CD4-positive, alpha-beta T cell (primary cell): ENCODE measurements at places on chromosomes 2 and 18. TPM values are rescaled to one million over a fixed set of nuclear protein-coding genes. Genes with fewer than 3 reads are reported as not detected.
A peak's percentile ranks its signal among the peaks of the same experiment; 100 is the strongest.

SP110 gene
- 63.7 TPM for total RNA-seq

CIB4 gene
- not detected for total RNA-seq

LINC00305 gene
- total RNA-seq, result not detected

KCNE4 gene
- not detected for total RNA-seq

DNA sequence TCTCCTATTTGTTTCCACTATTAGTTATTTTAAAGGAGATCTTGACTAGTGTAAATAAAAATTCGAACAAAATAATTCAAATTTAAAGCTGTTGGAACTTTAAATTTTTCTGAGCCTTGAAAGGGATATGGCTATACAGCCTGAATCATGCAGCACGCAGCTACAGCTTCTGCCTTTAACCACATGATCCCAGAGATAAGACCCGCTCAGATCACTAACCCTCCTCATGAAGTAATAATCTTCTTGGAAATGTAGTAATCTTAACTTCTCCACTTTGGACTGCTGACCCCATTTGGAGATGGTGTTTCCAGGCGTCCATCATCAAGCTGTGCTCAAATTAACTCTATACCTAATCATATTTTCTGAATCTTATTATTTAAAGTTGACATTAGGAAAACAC is 336.6 kb downstream of the DSC3 start:
- H3K27ac ChIP-seq, result no peak overlapping the region
- H3K27me3 ChIP-seq, result no peaks in the 10 kb centered on the region
- DNase-seq, result no peak
- no peak overlapping the region for H3K4me3 ChIP-seq
- H3K36me3 ChIP-seq, result no peaks in the 10 kb centered on the region

GRCh38 chr2:229118927-229119326 is 152.2 kb downstream of the PID1 start:
- no peaks in the 10 kb centered on the region for H3K27me3 ChIP-seq
- no peak overlapping the region for H3K4me3 ChIP-seq
- no peak overlapping the region for H3K27ac ChIP-seq
- no peaks in the 10 kb centered on the region for H3K4me1 ChIP-seq

DNA sequence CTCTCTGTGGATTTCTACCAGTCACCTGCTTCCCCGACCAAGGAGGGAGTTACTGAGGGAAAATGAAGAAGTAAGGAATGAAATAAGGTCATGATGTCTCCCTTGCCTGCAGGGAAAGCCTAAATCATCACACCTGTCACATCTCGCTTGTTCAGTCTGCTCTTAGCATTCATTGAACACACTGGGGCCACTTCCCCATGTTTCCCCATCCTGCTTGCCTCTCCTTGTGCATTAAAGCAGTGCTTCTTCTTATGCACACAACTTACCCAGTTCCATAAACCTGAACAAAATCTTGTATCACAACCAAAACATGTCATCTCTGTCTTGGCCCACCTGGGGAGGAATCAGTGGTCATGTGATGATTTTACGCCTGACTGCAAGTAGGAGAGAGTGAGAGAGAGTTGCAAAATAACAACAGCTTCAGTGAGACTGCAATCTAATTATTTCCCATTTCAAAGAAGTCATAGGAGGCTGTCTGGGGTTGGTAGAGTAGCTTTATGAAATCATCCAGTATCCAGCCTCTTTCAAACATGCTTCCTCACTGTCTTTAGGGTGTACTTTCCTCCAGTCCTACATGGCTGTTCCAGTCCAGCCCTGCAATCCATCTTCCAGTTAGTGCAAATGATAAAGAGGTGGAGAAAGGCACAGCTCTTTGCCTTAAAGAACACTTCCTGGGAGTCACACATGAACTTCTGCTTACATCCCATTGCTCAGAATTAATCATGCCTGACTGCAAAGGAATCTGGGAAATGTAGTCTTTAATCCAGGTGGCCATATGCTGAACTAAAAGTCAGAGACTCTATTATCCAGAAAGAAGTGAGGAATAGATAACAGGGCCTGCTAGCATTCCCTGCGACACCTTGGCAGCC is 220.1 kb downstream of the HAUS1 start:
- no peaks in the 10 kb centered on the region for H3K27me3 ChIP-seq
- no peak overlapping the region for H3K27ac ChIP-seq
- no peaks in the 10 kb centered on the region for H3K4me1 ChIP-seq
- no peak for DNase-seq
- no peak overlapping the region for H3K4me3 ChIP-seq

- H3K36me3 ChIP-seq, result no peaks in the 10 kb centered on the region
- H3K27ac ChIP-seq, result no peak overlapping the region
- no peak overlapping the region for H3K4me3 ChIP-seq
- no peaks in the 10 kb centered on the region for H3K27me3 ChIP-seq
- no peaks in the 10 kb centered on the region for H3K4me1 ChIP-seq
- no peak for DNase-seq
Observed at GRCh38 chr2:42742740-42743658, 20.9 kb downstream of the OXER1 start.

DNA sequence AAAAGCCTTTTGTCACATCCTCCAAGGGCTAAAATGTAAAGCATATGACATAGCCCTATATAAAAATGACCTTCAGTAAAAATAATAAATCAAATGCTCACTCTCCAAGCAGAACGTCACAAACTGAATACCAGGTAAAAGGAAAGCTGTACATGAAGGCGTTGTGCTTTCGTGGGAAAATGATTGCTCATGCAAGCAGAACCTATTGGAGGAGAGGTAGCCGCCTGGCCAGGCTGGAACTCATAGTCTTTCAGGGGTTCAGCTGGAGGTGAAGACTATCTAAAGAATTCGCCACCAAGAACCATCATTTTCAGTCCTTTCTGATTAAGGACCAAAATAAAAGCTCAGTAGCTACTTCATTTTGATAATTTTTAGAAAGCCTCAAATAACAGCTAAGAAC is 44.7 kb downstream of the ANKRD44 start:
- H3K27ac ChIP-seq, result peak overlapping the region; percentile 63
- no peak overlapping the region for H3K4me3 ChIP-seq
- peaks cover 4% of the 10 kb centered on the region for H3K36me3 ChIP-seq
- H3K27me3 ChIP-seq, result no peaks in the 10 kb centered on the region
- peaks cover 80% of the 10 kb centered on the region for H3K4me1 ChIP-seq
- DNase-seq, result no peak

DNA sequence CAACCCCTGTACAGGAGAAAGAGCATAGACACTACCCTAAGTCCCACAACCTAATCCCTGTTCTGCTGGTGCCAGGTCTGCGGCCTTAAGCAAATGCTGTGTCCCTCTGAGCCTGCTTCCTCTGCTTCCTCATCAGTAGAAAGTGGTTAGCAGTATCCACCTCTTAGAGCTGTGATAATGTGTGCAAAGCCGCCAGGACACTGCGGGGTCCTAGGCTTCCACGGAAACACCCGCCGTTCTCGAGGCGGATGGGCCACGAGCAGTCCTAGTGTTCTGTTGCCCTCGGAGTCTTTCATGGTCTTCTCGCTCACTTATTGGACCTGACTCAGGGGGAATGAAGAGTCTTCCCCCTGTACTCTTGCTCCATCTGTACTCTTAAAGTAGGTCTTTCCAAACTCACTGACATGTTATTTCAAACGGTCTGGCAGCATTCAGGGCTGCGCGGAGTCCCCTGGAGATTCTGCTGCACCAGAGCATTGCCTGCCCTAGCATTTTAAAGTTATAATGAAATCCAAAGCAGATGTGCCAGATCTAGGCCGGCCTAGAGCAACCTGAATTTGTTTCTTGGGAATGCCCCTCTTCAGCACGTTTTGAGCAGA is 107.2 kb upstream of the ZNF236 start:
- peaks cover 8% of the 10 kb centered on the region for H3K4me1 ChIP-seq
- DNase-seq, result no peak
- H3K4me3 ChIP-seq, result no peak overlapping the region

GRCh38 chr2:142134911-142135310 is 4.1 kb upstream of the LRP1B start:
- H3K27me3 ChIP-seq, result peaks cover 12% of the 10 kb centered on the region
- H3K36me3 ChIP-seq, result no peaks in the 10 kb centered on the region
- H3K4me3 ChIP-seq, result no peak overlapping the region
- DNase-seq, result no peak
- H3K4me1 ChIP-seq, result no peaks in the 10 kb centered on the region

DNA sequence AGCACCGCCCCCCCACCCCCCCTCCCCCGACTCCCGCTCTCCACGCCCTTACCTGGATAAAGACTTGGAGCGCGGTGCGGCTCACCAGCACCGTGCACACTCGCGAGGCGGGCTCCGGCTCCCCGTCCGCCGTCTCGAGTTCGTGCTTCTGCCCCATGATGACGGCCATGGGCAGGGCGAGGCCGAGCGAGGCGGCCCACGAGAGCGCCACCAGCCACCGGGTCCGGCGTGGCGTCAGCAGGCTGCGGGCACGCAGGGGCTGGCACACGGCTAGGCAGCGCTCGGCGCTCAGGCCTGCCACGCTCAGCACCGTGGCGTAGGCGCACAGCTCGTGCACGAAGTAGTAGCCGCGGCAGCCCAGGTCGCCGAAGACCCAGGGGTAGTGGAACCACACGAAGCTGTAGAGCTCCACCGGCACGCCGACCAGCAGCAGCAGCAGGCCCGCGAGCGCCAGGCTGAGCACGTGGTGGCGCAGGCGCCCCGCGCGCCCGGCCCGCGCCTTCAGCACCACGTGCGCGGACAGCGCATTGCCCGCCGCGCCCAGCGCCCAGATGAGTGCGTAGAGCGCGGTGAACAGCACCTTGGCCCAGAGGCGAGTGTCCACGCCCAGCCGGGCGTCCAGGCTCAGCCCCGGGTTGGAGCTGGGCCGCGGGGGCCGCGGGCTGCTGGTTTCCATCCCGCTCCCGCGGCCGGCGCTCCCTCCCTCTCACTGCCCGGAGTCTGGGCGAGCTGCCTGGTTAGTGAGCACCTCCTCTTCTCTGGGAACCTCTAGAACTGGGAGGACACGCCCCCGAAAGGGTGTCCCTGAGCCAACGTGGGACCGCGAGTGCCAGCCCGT is at the start of gene NTSR2:
Gene NTSR2, minus strand, starts transcription at position 742 of the 838 bp plus-strand sequence. Its CDS starts 66 bp downstream, at position 676.
- DNase-seq, result no peak
- no peak within 1 kb of the TSS for H3K4me3 ChIP-seq
- H3K36me3 ChIP-seq, result no peaks in the 10 kb centered on the region
- H3K27ac ChIP-seq, result no peak within 1 kb of the TSS
- H3K4me1 ChIP-seq, result no peaks in the 10 kb centered on the region

GRCh38 chr2:31227711-31228125 is 6.2 kb upstream of the EHD3 start:
- H3K27me3 ChIP-seq, result no peaks in the 10 kb centered on the region
- no peaks in the 10 kb centered on the region for H3K36me3 ChIP-seq
- no peak for DNase-seq
- no peaks in the 10 kb centered on the region for H3K4me1 ChIP-seq

GRCh38 chr18:9069601-9070000 is 32.9 kb upstream of the NDUFV2 start:
- H3K27me3 ChIP-seq, result no peaks in the 10 kb centered on the region
- H3K4me3 ChIP-seq, result no peak overlapping the region
- no peak overlapping the region for H3K27ac ChIP-seq
- no peaks in the 10 kb centered on the region for H3K36me3 ChIP-seq

- no peak overlapping the region for H3K4me3 ChIP-seq
- no peaks in the 10 kb centered on the region for H3K27me3 ChIP-seq
- H3K4me1 ChIP-seq, result no peaks in the 10 kb centered on the region
- no peak for DNase-seq
Observed at GRCh38 chr2:55865096-55865835, 58.3 kb downstream of the EFEMP1 start.

- H3K27ac ChIP-seq, result no peak overlapping the region
- H3K27me3 ChIP-seq, result no peaks in the 10 kb centered on the region
- no peak overlapping the region for H3K4me3 ChIP-seq
- no peaks in the 10 kb centered on the region for H3K36me3 ChIP-seq
- DNase-seq, result no peak
Observed at GRCh38 chr18:23363865-23364570, 89.1 kb upstream of the RIOK3 start.

DNA sequence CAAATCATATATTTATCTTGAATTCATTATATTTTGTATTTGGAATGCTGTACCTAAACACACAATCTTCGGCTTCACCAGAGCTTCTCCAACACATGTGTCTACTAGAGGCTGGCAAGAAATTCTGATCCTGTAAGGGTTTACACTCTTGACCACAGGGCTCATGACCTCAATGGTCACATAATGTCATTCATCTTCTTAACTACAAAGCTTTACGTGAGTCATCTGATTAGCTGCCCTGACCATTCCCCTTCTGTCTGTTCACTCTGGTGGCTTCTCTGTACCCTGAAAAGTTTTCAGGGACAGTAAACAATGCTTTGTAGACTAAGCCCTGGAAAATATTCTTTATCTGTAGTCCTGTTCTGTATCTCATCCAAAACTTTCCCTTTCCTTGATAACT is 423.9 kb downstream of the CMPK2 start:
- H3K4me1 ChIP-seq, result no peaks in the 10 kb centered on the region
- H3K27me3 ChIP-seq, result no peaks in the 10 kb centered on the region
- no peaks in the 10 kb centered on the region for H3K36me3 ChIP-seq
- H3K27ac ChIP-seq, result no peak overlapping the region

DNA sequence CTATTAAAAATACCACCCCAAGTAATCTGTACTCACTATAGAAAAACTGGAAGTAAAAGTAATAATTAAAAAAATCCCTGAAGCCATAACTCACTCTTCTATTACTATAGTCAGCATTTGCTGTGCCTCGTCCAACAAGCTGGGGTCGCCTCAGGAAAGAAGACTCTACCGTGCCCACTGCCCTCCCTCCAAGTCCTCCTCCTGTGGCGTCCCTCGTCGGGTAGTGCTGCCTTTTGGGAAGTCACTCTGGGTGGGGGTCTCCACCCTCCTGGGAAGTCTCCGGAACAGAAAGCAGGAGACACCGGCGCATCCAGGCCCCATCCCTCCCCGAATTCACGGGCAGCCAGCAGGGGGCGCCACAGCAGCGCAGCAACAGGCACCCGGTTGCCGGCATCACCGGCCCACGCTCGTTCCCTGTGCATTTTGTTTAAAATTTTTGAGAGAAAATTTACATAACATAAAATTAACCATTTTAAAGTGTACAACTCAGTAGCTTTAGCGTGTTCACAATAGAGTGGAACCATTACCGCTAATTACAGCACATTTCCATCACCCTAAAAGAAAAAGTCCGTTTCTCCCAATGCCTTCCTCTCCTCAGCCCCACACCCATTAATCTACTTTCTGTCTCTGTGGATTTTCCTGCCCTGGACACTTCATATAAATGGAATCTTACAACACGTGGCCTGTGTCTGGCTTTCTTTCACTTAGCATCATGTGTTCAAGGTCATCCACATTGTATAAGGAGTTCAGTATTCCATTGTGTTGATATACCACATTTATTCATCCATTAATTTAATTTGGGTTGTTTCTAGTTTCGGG is 62.2 kb downstream of the ADNP2 start:
- no peak overlapping the region for H3K27ac ChIP-seq
- peaks cover 43% of the 10 kb centered on the region for H3K4me1 ChIP-seq
- H3K36me3 ChIP-seq, result no peaks in the 10 kb centered on the region
